ENCODE measurements at places on chromosomes 12 and 14. TPM values are rescaled to one million over a fixed set of nuclear protein-coding genes. Genes with fewer than 3 reads are reported as not detected.

DNA sequence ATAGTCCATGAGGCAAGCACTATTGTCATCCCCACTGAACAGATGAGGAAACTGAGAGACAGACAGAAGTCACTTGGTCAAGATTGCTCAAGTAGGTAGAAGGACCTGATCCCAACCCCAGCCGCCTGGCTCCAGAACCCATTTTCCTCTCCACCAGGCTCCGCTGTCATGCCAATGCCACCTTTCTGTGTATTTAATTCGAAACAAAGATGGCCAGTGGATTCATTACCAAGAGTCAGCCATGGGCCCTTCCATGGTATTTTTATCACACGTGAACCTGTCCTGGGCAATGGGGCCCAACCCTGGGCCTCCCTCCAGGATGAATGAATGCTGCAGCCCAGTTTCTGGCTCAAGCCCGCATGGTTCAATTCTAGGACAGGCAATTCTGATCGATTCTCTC lies 673.4 kb downstream of the BCL11B start:
- peaks cover 7% of the 10 kb centered on the region for H3K36me3 ChIP-seq
- no peaks in the 10 kb centered on the region for H3K4me1 ChIP-seq
- H3K27me3 ChIP-seq = peaks cover 12% of the 10 kb centered on the region
- H3K4me3 ChIP-seq = no peak overlapping the region
- no peak for DNase-seq
- no peak overlapping the region for H3K27ac ChIP-seq

DNA sequence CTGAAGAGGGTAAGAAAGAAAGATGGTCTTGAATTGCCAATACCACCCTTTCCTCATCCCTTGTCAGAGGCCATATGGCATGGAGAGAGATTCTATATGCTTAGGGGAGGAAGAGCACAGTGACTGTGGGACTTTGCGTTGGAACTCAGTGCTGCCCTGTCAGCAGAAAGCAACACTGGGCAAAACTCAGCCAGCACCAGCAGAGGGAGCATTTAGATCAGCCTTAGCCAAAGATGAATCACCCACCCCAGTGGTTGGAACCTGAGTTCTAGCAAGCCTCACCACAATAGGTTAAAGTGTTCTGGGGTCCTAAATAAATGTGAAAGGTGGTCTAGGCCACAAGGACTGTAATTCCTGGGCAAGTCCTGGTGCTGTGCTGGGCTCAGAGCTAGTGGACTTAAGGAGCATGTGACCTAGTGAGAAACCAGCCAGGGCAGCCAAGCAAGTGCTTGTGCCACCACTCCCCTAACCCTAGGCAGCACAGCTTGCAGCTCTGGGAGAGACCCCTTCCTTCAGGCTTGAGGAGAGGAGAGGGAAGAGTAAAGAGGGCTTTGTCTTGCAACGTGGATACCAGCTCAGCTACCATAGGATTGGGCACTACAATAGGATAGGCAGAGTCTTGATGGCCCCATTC lies 11.4 kb upstream of the BCAT1 start:
- peaks cover 7% of the 10 kb centered on the region for H3K36me3 ChIP-seq
- DNase-seq = no peak
- no peak overlapping the region for H3K27ac ChIP-seq
- H3K4me3 ChIP-seq = no peak overlapping the region

Gene TBX3
- total RNA-seq = not detected

Gene FOXN4
- not detected for total RNA-seq

Gene JPH4
- 0.07 TPM for total RNA-seq
